ENCODE measurements at places on chromosomes 7 and 10. TPM values are rescaled to one million over a fixed set of nuclear protein-coding genes. Genes with fewer than 3 reads are reported as not detected.

DNA sequence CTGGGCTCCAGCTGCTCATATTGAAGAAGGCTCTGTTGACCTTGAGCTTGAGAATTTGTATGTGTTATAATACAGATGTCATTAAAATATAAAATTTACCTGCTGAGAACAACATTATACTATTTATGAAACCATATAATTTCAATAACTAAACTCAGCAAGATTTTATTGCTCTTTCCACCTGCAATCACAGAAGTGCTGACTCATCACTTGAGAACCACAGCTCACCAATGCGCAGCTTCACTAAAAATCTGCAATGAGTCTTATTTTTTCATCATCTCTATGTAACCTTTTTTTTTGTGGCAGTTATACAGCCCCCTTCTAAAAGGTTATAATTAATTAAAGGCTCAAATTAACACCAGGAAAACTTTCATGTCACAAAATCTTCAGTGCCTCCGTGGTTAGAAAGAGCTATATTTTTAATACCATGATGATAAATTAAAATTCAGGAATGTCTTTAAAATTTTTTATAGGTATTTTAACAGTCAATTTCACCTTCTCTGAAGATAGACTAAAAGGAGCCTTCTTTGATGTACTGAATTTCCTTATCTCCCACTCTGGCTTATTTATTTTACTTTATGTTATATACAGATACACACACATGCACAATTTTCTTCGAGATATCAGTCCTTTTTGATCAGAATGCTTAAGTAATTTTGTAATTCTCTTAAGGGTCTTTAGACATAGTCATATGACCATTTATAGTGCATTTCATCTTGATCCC, 102.7 kb downstream of the EVX1 start:
- no peak for DNase-seq

DNA sequence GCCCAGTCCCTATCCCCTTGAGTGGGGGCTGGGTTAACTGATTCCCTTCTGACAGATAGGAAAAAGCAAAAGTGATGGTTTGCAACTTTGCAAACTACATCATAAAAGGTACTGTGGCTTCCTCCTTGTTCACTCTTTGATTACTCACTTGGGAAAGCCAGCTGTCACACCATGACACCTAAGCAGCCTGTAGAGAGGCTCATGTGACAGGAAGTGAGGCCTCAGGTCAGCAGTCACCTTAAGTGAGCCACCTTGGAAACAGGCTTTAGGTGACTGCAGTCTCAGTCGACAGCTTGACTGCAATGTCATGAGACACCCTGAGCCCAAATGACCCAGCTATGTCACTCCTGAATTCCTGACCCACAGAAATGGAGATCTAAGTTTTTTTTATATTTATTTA, 4.3 kb upstream of the CHCHD2 start:
- no peak for DNase-seq

GRCh38 chr10:31383810-31384588, 65.0 kb downstream of the ZEB1 start:
- no peak for DNase-seq

- no peak for DNase-seq
Observed at GRCh38 chr7:3520206-3520605, 219.2 kb downstream of the SDK1 start.

- no peak for DNase-seq
Observed at GRCh38 chr7:125396466-125397151, 467.0 kb upstream of the POT1 start.

DNA sequence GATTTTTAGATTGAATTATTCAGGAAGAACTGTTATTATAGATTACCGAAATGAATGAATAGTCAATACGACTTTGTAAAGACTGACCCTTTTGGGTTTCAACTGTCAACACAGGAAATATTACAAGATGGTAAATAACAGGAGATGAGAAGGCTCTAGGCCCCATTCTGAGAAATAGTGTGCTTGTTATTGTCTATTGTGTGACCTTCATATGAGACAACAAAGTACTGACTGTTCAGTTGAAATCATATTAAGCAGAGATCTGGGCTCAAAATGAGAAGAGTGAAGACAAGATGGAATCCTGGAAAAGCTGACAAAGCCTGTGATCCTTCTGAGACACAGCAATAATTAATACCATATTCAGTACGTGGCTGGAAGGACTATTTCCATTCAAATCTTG, 503.8 kb downstream of the INHBA start:
- DNase-seq, result no peak

DNA sequence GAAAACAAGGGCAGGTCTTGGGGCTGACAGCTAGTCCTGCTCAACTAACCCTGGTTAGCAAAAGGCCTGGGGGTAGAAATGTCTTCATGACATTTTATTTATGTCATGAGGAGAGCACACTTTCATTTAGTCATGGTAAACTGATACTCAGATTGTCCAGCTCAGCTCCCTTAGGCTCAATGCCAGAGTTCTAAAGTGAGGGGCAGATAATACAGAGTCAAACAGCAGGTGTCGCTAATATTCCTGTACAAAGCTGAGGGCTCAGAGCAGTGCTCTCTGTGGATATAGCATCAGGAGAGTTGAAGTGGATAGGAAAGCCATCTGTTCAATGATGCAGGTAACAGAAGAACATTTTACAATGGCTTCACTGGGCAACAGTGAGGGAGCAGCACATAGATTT, 26.8 kb upstream of the CALCR start:
- no peak for DNase-seq

DNA sequence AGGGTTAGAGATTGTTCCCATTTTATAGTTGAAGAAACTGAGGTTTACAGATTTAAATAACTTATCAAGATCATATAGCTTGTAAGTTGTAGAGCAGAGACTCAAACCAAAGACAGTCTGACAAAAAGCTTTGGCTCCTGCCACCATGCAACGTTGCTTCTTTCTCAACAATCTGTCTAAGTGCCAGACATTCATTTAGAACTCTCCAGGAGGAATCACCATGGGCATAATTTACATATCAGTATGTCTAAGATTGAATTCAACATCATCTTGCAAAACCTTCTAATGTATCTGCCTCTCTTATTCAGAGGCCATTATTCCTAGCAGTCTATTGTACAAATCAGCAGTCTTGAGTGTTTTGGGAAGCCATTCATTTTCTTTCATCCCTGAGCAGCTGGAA, 163.5 kb upstream of the PLXDC2 start:
- DNase-seq, result no peak

DNA sequence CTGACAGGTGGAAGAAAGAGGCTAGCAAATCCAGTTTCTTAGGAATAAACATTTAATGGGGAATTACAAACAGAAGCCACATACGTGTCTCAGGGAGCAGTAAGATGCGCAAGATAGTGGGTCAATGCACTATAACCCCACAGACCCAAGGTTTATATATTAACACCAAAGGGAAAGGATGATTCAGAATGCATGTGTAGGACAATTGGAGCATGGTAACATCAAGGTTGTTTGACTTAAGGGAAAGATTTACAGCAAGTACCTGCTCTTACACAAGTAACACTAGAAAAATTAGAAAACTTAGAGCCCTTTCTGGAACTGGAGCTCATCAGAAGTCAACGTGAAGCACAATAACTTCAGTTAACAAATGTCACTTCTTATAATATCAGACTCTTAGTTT, 161.1 kb upstream of the ZWINT start:
- DNase-seq, result no peak

DNA sequence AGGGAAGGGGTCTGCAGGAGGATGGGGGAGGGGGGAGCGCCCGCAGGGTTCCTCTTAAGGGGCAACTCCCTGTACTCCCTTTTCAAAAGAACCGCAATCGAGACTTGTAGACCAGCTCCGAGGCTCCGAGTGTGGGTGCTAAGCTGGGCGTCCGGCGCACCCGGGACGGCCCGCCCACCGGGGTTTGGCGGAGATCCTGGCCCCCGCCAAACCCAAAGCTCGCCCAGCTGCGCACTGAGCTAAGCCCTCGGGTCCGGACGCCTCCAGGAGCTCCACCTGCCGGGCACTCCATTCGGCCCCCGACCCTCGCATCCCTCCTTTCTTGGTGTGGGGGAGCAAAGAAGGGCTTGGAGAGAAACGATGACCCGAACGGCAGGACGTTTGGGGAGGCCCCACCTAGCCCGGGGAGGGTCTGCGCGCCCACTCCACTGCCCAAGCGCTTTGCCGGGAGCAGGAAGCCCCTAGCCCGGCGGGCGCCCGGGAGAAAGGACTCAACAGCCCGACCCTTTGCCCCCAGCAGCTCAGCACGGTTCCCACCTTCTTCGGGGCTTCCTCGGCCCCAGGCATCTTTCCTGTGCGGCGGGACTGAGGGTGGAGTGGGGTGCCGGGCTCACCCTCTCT, 651 bp downstream of the AFAP1L2 start:
- DNase-seq, result no peak

- no peak for DNase-seq
Observed at GRCh38 chr10:58641095-58641531, 128.4 kb downstream of the BICC1 start.

DNA sequence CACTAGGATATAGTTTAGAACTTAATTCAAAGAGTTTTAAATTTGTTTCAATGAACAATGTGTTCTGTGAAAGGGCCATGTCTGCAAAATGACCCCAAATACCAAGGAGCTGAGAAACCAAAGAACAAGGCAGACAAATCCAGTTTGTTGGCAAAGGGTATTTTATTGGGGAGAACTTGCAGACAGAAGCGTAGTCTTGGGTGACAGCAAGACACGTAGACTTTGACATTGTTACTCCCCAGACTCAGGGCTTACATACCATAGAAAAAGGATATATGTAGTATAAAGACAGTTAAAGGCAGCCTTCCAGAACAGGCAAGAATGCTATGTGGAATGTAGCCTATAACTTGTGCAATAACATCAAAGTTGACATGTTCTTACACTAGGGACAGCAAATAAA, 95.0 kb upstream of the TAS2R16 start:
- DNase-seq, result no peak

GRCh38 chr7:86600506-86601290, 43.0 kb upstream of the GRM3 start:
- peak; percentile 3 for DNase-seq

DNA sequence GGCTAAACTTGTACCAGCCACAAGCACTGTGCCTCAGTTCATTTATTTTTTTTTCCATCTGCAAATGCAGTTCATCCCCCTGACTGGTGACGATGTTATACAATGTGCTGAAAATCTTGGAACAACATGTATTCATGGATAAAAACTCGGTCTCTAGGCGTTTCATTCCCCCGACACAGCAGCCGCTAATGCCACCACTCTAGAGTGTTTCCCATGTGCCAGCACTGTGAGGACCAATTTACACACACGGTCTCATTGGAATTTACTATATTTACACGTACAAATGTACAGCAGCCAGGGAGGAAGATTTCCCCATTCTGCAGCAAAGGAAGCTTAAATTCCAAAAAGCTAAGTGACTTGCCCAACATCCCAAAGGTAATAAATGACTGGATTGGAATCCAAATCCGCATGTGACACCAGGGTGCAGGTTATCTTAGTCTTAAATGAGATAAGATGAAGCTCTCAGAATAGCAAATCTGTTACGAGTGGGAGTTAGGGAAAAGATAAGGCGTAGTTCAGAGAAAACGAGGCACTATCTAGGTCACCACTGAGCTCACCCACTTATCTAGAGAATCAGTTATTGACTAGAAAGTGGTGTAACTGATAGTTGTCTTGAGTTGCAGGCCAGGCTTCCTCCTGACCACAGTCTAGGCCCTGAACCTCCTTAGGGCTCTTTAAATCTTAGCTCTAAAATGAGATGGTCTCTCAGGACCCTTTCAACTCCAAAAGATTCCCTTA, 36.7 kb downstream of the FAM107B start:
- DNase-seq, result no peak

- no peak for DNase-seq
Observed at GRCh38 chr7:108109221-108109908, 20.8 kb downstream of the LAMB4 start.

DNA sequence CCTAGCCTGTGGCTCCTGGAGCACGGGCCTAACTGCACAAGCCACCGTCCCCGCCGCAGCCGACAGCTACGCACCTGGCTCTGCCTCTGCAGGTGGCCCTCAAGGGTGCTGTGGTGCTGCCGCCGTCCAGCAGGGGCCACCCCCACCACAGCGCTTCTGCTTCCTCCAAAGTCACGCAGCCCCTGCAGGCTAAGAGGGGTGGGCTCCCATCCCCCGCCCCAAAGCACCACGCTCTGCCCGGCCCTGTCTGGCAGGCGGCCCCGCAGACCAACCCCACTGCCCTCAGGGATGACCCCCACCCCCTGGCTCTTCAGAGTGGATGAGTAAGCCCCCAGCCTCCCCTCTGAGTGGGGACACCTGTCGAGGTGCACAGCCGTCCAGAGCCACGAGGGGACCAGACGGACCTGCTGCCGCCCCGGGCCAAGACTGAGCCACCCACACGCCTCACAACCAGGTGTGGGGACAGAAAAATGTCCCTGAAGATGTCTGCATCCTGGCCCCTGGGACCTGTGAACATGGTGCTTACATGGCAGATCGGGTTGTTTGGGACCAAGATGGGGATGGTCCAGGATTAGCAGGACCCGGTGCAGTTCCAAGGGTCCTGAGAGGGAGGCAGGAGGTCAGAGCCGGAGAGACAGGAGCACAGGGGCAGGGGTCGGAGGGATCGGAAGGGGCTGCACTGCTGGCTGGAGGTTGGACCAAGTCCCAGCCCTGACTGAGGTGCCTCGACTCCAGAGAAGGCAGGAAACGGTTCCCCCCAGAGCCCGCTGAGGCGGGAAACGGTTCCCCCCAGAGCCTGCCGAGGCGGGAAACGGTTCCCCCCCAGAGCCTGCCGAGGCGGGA, 9.0 kb upstream of the ADAP1 start:
- no peak for DNase-seq

- DNase-seq, result no peak
Observed at GRCh38 chr7:121697731-121698316, 175.1 kb upstream of the PTPRZ1 start.

DNA sequence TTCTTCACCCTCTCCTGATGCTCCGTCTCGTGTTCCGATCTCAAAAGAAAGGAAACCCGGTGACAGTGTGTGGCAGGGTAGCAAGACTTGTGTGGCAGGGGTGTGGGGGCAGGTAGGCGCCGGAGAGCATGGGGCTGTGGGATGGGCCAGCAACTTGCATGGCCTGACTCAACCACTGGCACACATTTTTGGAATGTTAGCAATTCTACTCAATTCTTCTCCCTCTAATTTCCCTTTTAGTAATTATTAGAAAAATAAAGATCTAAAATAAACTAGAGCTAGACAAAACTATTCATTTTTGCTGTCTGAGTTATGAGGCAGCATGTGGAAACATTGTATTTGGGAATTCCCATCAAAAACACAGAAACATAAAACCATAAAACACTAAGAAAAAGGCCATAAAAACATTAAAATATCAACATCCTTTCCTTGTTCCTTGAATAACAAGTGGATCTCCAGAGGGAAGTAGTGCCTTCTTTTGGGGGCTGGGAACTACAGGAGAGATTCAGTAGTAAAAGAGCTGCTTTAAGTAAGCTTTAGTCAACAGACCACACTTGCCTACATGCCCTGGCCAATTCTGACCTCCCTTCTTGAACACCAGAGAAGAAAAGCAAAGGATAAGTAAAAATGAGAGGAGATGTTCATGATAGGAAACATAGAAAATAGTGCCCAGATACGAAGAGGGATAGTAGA, 21.8 kb downstream of the SEMA3C start:
- DNase-seq, result no peak

GRCh38 chr10:14409247-14409646, 78.5 kb upstream of the FRMD4A start:
- no peak for DNase-seq

- no peak for DNase-seq
Observed at GRCh38 chr10:36455526-36456133, 669.8 kb upstream of the ANKRD30A start.

The PHKG1 gene
- total RNA-seq, result 3.7 TPM

The TBATA gene
- total RNA-seq, result not detected

The PRSS37 gene
- total RNA-seq, result not detected

The BTBD16 gene
- total RNA-seq, result not detected

The SPDYE9 gene
- under 0.01 TPM for total RNA-seq

The CALHM3 gene
- not detected for total RNA-seq

The GRM3 gene
- 155 TPM for total RNA-seq

The ZNF316 gene
- total RNA-seq, result 15.5 TPM

The ARHGEF35 gene
- total RNA-seq, result 0.82 TPM

The CALHM1 gene
- not detected for total RNA-seq

The SPDYE8 gene
- total RNA-seq, result under 0.01 TPM
